Activated naive CD8-positive, alpha-beta T cell treated with anti-CD3 and anti-CD28 coated beads for 36 hours (primary cell): ENCODE measurements at places on chromosomes 1 and 21. TPM values are rescaled to one million over a fixed set of nuclear protein-coding genes. Genes with fewer than 3 reads are reported as not detected.

DNA sequence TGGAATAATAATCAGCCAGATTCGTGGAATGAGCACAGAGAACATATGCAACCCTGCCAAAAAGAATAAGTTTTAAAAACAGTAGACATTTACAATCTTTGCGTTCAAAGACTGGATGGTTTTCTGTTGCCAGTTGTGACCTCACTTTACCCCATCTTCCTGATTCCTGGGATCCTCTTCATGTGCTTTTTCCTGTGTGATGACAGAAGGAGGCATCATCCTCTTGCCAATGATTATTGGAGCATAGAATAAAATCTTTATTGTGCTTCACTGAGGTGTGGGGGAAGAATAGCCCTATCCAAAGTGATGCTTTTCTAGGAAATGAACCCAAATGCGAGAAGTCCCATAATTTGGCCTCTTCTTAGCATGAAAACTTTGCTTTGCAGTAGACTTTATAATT is 15.0 kb upstream of the BARHL2 start:
- no peak for DNase-seq

Gene PACC1
- 12.7 TPM for total RNA-seq

Gene CYP4A22
- total RNA-seq, result not detected

DNA sequence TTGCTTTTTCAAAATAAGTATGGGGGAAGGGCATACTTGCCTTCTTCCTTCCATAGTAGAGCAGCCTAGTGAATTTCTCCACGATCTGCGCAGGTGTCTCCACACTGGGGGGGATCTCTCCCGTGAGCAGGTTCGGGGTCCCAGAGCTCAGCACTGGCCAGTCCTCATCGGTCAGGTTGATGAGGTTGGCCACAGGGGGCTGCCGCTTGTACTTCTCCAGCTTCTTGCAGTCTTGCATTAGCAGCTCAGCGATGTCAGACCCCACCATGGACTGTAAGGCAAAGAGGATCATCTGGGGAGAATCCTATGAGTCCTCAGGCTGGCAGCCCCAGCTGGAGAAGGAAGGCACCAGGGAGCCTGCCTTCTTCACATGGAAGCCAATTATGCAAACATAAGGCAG is 11.8 kb downstream of the SEC16B start:
- no peak for DNase-seq

GRCh38 chr1:115277276-115277675 is 60.8 kb downstream of the NGF start:
- DNase-seq, result peak; percentile 3

DNA sequence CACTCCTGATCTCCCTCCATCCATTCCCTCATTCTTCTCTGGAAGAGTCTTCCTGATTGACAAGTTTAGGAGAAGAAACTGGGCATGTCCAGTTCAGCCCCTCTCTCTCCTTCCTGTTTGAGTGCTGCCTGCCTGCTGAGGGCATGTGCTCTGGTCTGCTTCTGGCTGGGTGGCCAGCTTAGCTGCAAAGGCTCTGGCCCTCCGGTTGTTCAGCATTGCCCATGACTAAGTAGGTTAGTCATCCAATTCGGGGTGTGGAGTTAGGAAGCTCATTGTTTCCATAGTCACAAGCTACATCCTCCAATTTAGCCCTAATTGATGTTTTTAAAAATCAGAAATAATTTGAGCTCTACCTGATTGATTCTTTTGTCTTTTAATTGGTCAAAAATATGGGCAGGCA is 25.6 kb upstream of the PLA2G2E start:
- DNase-seq, result no peak

DNA sequence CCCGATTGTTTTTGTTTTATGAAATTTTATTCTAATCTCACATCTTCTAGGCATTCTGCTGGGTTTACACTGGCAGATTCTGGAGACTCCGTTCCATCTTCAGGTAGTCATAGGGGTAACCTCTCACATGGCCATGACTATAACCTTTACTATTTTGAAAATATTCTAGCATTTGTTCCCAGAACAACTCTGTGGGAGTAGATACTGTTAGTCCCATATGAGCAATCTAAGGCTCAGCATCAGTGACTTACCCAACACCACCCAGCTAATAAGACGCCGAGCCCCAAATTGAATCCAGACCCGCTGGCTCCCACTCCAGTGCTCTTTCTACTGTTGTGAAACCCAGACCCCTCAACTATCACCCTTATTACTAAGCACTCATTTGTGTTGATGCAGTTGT is 9.8 kb downstream of the ADAMTS4 start:
- DNase-seq, result no peak

Gene HSD3B2
- not detected for total RNA-seq

DNA sequence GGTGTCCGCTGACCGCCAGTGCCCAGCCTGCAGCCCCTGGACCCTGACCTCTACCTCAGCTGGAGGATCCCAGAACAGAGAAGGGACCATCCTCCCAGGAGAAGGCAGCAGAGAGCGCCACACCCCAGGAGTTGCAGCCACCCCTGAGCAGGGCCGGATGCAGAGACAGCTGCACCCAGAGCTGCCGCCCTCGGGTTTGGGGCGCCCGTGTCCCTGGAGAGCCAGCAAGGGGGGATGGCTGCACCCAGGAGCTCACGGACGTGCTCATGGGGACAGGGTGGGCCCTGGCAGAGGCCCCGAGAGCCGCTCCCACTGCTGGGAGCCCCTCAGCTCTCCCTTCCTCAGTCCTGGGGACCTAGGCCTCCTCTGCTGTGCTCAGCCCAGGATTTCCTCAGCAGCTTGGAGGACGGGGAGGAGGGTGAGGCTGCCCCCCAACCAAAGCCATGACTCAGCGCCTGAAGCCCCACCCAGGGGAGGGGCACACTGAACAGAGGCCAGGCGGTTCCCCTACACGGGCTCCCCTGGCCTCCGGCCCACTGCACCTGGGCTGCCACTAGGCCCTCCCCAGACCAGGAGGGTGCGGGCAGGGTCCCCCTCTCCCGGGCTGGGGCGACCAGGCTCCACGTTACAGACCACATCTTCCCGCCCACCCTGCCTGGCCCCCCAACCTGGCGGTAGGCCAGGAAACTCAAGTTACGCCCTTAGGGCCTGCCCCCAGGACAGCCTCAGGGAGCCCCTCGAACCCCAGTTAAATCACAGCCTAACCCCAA is 2.2 kb downstream of the ACAP3 start:
- peak; percentile 82 for DNase-seq

Gene KIF14
- 17.4 TPM for total RNA-seq

- DNase-seq, result no peak
Measured at GRCh38 chr21:35929901-35930300, 130.4 kb downstream of the SETD4 start.

Gene BROX
- 36.7 TPM for total RNA-seq

DNA sequence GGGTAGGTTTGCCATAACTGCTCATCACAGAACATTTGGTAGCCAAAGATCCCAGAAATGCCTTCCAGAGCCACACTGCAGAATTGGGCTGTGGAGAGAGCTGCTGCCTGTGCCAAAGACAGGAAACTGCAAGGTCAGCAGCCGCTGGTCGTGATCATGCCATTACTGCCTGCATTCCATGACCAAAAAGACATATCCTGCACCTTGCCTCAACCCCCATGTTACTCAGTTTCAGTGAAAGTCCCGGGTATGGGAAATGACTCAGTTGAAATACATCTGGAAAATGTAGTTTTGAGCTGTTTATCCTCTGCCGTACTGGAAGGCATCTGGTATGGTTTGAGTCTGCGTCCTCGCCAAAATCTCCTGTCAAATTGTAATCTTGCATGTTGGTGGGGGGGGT is 161.7 kb downstream of the FCRL5 start:
- no peak for DNase-seq

- DNase-seq, result no peak
Measured at GRCh38 chr1:3778590-3779264, 6.2 kb downstream of the SMIM1 start.

Gene DRAM2
- 25.6 TPM for total RNA-seq
